Epithelial cell of proximal tubule (primary cell): ENCODE measurements at places on chromosomes 3 and 15.
A peak's percentile ranks its signal among the peaks of the same experiment; 100 is the strongest.

GRCh38 chr3:13519006-13519791 lies 29.7 kb upstream of the FBLN2 start:
- no peak for DNase-seq

GRCh38 chr15:40108061-40108854 lies 421 bp downstream of the BMF start:
- no peak for DNase-seq

DNA sequence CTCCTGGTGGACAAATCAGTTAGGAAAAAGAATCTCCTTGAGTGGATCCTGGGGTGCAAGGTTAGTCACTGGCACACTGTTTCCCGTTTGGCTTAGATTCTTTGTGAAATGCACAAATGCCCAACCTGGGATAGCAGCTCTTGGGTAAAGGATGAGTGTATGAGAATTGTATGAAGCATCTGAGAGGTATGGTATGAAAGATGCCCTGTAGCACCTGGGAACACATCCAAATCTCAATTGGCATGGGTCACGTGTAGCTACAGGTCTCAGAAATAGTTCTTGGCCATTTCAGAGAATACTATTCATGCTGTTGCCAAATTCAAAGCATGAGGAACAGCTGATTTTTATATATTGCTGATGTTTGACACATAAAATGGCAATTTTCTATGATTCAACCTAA lies 84.3 kb downstream of the KCNH8 start:
- no peak for DNase-seq

DNA sequence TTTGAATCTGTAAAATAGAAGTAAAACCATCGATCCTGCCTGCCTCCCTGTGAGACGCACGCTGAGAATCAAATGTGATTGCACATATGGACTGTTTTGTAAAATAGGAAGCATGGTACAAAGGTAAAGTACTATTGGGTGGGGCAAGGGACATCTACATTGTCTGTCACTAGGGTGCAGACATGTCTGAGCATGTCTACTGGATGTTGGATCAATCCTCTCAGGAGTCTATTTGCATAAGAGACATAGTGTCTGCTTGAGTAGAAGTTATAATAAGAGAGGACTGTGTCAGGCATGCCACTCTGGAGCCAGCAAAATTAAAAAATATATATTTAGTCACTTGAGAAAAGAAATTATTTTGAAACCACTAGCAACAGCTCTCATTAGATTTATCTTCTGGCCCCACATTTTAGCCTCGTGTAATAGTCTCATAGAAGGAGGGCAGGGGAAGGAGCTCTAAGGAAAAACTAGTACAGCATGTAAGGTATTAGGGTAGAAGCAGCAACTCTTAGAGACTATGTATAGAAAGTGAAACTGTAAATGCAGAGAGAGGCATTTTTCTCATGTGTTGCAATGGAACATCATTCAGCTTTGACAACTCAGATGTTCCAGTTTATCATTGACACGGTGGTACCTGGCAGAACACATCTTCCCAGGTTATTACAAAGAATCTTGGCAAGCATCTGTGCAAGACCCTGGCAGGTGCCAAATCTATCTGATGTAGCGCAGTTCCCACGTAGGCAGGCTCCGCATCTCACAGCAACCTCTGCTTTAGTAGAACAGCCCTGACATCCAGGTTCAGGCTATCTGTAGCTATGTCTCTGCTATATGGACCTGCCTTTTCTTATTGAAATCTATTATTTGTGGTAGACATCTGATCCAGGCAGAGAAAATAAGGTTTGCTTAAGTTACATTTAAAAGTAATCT lies 85.2 kb upstream of the CHL1 start:
- no peak for DNase-seq

- no peak for DNase-seq
Observed at GRCh38 chr3:8413337-8413926, 88.2 kb upstream of the LMCD1 start.

DNA sequence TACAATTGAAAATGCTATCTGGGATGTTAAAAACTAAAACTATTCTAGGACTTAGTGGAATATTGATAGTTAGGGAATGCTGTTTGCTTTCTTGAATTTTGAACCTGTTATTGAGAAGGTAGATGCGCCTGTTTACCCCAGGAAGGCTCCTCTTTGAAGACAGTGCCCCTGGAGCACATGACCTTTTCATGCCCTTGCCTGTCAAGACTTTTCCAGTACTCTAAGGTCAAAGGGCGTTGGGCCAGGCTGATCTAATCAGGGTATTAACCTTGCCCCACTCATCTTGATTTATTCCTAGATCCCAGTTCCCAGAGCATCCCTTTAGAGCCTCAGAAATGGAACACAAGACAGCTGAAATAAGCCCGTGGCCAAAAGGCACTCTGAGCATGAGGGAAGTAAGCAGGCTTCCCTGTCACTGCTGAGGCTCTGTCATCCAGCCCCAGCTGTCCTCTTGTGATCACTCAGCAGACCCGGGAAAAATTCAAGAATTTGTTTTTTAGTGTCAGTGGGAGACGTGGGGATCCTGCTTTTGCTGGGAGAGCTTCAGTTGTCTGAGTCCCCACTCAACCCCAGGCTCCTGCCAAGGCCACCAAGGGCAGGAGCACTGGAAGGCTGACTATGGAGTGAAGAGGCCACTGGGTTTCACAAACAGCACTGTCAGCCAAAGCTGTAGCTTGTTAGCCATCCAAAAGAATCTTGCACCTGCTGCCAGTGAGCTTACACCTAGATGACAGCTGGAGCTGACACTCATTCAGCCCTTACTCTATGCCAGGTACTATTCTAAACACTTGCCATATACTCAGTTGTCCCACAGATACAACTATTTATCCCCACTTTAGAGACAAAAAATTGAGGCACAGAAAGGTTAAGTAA lies 169.0 kb downstream of the PGPEP1L start:
- DNase-seq: no peak

DNA sequence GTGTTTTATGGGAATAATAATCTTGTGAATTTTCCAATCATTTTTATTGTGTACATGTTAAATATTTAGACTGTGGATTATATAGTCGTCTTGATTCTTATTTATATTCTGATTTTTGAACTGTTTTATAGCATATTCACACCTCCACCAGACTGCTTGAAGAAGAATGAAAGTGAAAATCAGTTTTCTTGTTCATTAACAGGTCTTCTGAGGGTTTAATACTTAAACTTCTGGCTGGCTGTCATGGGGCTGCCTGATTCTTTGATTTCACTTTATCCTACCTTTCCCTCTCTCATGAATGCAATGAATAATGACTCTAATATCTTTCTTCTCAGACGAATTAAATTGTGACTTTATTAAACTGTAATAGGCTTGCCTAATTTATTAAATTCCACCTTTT lies 56.2 kb downstream of the ATP2C1 start:
- no peak for DNase-seq

DNA sequence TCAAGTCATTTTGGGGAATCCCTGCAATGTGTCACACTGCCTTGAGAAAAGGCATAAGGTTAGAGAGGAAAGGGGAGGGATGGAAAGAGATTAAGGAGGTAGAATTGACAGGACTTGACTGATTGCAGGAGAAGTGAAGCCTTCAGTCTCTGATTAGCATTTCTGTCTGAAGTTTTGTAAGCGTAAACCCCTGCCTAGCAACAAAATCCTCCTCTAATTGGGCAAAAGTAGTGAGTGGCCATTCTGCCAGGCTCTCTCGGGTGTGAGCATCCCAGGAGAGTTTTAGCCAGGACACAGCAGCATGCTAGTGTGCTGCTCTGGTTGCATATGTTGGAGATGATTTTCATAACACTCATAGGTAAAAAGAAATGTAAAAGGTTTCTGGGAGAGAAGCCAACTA lies 117.0 kb upstream of the MRPL3 start:
- no peak for DNase-seq

DNA sequence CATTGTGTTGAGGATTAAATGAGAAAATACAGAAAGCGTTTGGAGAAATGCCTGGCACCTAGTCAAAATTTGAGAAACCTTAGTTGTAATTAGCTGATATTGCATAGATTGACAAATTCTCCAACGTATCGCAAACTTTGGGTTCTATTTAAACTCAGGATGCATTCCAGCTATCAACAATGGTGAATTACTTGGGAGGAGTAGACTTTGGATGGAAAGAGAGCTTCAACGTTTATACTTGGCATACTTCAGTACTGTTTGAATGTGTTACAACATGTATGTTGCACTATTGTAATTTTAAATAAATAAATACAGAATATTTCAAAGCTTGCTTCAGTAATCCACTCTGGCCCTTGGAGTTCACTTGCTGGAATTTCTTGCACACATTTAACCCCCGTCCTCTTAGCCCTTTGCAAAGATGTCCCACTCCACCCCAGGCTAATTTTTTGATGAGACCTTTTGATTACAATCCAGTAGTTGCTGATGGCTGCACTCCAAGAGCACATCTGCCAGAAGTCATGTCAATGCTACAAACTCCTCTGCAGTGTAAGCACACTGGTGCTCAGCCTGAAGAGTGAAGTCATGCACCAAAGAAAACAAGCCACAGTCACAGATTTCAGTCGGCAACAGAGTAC lies 4.7 kb upstream of the DIS3L start:
- DNase-seq: no peak

DNA sequence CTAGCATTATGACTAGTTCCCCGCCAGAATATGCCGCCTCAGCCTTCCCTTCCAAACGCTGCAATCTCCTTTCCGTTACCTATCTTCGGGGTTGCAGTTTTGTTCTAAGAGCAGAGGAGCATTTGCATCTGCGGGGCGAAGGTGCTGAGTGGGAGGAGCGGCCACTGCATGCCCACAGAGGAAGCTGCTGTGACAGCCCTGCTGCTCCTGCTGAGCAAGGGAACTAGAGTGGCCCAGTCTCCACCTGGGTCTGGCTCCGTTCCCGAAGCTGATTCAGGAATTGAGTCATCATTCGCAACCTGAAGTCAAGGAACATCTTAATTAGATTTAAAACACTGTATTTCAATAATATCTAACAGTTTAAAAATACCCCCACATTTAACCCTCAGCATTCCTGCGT lies 98.2 kb upstream of the TJP1 start:
- peak; percentile 47 for DNase-seq

- no peak for DNase-seq
Observed at GRCh38 chr3:141379250-141379966, 11.1 kb downstream of the ZBTB38 start.

DNA sequence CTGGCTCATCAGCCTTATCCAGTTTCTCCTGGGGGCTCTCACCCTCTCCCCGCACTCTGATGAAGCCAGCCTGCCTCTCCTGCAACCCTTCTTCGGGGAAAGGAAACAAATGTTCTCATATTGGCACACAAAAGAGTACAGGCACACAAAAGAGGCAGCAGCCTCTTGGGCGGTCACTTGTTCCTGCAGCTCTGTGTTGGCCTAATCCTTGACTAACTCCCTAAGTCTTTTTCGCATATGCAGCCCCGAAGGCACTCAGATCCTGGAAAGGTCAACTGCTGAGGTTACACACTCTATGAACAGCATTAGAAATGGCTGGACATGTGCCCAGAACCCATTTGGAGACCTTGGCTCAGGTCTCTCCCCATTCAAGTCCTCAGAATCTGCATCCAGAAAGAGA lies 7.4 kb upstream of the CAMP start:
- DNase-seq: no peak

DNA sequence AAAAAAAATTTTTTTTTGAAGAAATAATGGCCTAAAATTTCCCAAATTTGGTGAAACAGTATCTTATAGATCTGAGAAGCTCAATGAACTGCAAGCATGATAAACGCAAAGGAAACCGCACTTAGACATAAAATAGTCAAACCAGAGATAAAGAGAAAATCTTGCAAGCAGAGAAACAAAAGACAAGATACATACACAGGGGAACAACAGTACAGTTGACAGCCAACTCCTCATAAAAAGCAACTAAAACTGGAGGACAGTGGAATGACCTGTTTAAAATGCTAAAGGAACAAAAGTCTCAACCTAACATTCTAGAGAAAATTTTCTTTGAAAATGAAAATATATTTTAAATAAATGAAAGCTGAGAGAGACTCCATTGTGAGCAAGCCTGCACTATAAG lies 107.5 kb downstream of the RASA2 start:
- no peak for DNase-seq

GRCh38 chr15:39434751-39435238 lies 146.1 kb upstream of the THBS1 start:
- no peak for DNase-seq

DNA sequence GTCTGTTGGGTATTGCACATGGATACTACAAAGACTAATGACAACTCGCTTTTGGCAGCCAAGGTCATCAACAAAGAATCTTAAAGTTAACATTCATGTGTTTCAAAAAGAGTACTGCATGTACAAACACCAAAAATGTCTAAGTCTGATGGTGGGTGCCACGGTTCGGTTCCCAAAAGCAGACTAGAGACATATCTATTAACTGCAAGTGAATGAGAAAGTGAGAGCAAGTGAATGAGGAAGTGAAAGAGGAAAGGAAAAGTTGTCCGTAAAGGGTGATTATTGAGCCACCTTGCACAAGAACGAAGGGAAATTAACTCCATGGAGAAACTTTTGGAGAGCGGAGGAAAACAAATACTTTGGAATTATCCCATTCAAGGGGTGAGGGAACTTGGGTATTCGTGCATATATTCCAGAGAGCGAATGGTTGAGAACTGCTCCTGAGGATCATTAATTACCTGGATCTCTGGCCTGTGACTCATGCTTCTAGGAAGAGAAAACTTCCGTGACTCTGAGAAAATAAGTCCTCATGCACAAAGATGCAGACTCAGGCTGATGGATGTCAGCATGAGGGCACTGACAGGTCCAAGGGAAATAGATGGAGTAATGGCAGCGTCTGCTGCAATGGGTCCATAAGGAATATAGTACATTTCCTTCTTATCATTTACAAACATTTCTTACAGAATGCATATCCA lies 336.5 kb upstream of the TGFBR2 start:
- DNase-seq: no peak

DNA sequence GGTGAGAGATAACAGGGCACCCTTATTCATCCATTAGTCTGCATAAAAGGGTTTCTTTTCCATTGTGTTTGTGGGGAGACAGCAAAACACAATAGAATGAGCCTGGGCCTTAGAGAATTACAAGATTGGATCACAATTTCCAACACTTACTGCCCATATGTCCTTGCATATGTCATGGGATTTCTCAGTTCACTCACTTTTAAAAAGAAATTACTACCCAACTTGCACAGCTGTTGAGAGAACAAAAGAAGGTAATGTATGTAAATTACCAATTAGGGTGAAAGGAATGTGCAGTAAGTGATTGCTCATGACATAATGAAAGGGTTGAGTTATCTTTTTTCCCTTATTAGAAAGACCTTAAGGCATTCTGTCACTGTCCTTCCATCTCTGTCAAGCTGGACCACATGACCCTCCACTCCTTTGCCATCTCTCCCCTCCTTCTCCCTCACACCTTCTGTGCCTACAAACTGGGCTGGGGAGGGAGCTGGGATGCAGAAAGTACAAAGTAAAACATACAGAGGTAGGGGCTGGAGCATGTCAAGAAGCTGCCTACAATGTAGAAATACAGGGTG lies 244.2 kb downstream of the ZMAT3 start:
- no peak for DNase-seq

DNA sequence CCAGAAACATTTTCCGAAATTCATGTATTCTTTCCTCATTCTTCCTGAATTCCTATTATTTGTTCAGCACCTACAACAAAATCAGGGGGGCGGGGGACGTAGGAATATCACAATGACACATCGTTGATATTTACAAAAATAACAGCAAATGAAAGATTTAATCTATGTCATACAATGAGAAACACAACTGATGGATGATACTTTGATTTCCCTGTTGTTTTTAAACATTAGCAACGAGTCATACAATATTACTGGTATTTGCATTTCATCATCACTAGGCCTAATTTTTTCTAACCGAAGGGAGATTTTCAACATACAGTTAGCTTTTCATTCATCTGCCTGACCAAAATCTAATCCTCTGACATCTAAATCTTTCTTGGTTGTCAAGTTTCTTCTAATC lies 45.3 kb upstream of the INO80 start:
- DNase-seq: no peak

GRCh38 chr3:10974746-10975375 lies 17.7 kb upstream of the SLC6A1 start:
- no peak for DNase-seq
